ENCODE measurements at places on chromosomes 12 and 14.

DNA sequence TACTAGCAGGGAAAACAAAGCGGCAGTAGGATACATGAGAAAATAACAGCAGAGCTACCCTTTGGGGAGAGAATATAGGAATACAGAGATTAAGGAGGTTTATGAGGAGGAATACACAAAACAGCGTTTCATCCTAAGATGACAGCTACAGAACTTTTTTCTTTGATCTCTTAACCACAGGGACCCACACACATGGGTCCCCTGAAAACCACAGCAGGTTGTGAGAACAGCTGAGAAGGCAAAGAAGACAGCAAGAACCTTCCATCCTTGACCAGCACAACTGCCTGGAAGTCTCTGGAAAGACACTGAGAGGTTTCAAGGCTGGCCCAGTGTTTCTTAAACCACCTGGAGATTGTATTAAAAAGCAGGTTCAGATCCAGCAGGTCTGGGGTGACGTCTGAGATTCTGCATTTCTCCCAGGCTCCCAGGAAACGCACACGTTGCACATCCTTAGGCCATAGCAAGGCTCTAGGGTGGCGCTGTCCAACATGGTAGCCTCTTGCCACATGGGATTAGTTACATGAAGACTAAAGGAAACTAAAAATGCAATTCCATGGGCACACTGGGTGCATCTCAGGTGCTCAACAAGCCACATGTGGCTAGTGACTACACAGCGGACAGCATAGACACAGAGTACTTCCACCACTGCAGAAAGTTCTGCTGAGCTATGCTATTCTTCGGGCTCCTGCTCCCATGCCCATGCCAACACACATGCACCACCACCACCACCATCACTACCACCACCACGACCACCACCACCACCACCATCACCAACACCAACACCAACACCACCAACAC is 92.3 kb downstream of the FOXN3 start:
- no peak for DNase-seq

DNA sequence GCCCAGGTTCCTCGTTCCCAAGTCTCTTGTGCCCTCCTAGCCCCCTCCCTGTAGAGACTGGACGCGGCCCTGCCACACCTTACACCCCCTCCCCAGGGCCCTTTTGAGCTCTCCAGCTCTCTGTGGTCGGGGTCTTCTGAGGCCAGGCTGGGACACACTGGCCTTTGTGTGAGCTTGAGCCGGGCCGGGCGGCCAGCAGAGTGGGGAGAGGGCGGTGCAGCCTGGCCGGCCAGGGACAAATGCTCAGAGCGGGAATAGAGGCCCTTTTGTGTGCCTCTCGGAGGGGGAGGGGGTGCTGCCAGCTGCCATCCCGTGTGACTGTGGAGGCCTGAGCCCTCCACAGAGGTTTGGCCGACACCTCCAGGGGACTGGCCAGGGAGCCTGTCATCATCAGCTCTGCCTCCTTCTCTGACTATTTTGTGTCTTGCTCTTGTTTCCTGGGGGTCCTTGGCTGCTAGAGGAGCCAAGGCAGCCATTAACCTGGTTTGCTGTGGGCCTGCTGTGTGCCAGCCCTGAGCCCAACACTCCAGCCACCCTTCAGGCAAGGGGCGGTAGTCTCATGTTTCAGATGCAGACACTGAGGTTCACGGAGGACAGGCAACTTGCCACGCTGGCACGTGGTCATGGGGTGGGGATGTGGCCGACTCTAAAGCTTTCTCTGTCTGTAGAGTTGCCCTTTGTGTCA is 13.6 kb downstream of the FAM222A start:
- DNase-seq, result no peak

DNA sequence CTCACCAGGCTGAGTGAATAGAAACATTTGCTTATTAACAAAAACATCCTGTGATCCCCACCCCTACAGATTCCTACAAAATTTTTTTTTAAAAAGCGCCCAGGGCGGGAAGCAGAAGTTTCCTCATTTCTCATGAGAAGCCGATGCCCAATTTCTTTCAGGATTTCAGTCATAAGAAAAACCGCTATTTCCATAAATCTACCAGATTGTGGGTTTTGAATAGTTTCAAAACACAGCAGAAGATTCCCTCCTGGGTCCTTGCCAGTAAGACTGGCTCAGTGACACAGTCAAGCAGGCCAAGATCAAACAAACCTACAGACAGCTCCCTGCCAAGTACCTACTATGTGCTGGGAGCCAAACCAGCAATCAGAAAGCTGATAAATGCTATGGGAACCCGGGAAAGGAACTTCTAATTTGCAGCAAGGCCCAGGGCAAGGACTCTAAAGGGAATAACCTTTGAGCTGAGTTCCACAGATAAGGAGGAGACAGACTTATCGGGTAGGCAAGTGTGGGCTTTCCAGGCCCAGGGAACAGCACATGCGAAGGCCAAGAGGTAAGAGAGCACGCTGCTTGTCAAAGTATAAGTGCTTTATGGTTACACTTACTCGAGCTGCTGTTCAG is 68.7 kb downstream of the CCDC88C start:
- DNase-seq, result no peak

- DNase-seq, result no peak
Observed at GRCh38 chr12:14995583-14996425, 23.0 kb downstream of the PDE6H start.

GRCh38 chr14:75757644-75758402 is 96.8 kb downstream of the TTLL5 start:
- no peak for DNase-seq

DNA sequence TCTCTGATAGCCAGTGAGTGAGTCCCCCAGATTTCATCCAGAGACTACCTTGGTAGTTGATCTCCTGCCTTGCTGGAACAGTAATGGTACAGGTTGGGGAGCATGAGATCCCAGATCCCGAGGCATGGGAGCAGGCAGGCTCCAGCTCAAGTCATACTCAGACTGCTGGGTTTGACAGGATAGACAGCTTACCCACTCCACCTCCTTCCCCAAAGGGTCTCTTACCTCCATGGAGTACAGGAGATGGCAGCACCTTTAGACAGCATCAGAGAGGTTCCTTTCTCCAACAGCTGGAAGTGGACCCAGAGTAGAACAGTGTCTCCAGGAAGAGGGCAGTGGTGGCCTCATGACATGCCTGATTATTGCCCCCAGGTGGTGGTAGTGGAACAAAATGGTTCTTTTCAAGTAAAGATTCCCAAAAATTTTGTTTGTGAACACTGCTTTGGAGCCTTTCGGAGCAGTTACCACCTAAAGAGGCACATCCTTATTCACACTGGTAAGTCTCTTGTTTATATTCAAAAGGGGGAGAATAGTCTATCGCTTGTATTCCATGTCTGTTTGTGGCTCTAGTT is 4.9 kb upstream of the CSAD start:
- DNase-seq, result no peak

DNA sequence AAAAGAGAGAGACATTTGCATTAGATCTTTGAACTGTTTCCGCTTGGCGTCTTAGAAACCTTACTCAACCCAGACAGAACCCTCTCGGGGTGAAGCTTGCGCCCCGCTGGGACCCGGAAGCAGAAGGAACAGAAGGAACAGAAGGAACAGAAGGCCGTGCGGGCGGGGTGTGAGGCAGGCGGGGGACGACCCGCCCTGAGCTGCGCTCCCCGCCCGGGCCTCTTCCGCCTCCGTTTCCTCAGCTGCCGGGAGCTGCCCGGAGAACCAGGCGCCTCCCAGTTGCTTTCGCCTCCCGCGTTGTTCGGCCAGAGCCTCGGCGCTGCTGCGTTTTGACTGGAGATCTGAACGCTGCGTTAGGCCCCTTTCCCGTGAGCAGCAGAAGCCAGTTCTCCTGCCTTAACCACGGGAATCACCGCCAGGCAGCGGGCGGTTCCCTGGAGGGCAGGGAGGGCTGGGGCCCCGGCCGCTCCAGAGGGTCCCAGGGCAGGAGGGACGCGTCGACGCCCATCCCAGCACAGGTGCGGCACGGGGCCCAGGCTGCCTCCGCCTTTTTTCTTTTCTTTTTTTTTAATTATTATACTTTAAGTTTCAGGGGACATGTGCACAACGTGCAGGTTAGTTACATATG is 19.3 kb upstream of the MMP17 start:
- no peak for DNase-seq

GRCh38 chr14:25122843-25123242 is 72.9 kb upstream of the STXBP6 start:
- no peak for DNase-seq

- DNase-seq, result no peak
Observed at GRCh38 chr12:66388517-66388916, 86.2 kb downstream of the HELB start.

- no peak for DNase-seq
Observed at GRCh38 chr14:59305231-59305630, 116.8 kb downstream of the DAAM1 start.

- no peak for DNase-seq
Observed at GRCh38 chr12:109589240-109589590, 15.6 kb downstream of the MVK start.

DNA sequence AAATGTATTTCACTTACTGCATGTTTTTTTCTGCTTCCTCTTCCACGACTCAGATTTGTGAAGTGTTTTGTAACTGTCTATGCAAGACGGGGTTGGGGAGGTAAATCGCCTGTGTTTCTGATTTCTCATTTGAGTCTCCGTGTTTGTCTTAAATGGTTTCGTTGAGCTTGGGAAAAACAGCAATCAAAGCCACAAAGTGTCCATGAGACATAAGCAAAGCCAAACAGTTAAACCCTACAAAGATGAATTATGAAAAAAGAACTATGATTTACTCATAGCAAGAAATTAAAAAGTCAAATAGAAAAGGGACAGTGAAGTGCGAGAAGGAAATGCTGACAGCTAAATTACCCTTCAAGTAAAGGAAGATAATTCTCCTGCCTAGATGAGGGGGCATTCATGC is 164.3 kb upstream of the TMPO start:
- no peak for DNase-seq

DNA sequence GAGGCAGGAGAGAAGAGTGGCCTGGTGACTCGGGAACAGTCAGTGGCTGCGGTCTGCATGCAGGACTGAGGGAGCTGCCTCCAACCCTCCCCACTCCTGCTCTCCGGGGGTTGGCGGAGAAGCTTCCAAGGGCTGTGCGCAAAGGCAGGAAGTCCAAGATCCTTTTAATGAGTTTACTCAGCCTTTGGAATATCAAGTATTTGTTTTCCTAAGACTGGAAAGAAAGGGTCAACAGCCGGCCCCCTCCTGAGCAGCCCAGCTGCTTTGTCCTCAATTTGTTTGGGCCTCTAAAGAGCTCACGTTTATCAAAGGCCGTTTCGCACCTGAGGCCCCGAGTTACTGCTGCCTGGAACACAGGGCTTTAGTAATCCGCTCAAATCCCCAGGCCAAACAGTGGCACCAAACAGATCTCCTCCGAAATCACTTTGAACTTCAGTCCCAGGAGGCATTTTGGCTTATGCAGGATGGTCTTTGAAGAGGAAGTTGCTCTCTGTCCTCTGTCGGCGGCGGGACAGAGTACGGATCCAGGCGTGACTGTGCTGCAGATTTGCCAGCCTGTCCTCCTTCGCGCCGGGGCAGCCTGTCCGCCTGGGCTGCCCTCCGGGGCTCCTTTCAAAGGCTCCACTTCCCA is 117.2 kb upstream of the FZD10 start:
- DNase-seq, result no peak

DNA sequence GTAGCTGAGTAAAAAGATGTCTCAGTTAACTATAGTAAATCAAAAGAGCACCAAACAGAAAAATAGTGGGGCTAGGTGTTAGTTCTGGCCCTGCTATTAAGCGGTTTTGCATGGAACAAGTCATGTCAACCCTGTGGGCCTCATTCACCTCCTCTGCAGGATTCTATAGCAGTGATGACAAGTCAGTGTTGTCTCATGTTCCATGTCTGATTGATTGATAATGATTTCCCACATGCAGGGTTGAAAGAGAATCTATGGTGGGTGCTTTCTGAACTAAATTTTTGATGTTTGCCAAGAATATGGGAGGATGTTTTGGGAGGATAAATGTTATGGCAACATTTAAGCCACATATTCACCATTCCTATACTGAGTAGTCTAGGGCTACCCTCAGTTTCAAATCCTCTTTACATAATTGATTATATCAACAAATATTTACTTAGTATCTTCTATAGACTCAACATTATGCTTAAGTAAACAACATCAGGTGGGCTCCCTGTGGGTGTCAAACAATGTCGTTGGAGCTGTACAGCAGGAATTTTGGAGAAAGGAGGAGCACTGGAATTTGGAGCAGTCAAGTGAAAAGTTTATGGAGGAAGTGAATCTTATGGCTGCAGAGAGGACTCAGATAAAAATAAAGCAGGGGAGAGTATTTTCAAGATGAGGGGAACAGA is 48.6 kb downstream of the IRAK3 start:
- no peak for DNase-seq

- no peak for DNase-seq
Observed at GRCh38 chr14:33705490-33705889, 245.4 kb downstream of the EGLN3 start.

DNA sequence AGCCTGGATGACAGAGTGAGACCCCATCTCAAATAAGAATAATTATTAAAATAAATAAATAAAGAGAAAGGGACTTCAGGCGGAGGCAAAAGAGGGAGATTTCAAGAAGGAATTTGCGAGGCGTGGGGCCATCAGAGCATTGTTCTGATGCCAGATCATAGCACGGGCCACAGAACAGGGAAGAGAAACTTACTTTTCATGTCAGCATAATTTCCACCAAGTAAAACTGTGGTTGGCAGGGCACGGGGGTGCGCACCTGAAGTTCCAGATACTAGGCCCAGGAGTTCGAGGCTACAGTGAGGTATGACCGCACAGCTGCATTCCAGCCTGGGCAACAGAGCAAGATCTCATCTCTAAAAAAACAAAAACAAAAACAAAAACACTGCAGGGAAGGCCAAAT is 11.0 kb upstream of the PLBD1 start:
- DNase-seq, result no peak

DNA sequence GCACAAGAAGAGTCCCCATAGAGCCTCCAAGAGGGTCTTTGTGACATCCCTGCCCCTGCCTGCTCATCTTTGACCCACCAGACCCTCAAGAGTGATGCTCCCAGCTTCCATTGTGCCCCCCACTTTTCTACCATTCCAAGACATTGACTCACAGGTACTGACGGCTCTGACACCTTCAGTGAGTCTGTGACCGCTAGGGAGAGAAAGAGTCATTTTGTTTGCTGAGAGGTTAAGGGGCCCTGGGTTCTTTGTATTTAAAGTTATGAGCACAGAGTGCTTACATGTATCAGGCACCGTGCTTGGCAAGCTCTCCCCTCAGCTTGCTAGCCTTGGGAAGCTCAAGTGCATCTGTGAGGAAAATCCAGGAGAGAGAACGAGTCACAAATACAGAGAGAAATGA is 7.1 kb upstream of the KRT82 start:
- no peak for DNase-seq

DNA sequence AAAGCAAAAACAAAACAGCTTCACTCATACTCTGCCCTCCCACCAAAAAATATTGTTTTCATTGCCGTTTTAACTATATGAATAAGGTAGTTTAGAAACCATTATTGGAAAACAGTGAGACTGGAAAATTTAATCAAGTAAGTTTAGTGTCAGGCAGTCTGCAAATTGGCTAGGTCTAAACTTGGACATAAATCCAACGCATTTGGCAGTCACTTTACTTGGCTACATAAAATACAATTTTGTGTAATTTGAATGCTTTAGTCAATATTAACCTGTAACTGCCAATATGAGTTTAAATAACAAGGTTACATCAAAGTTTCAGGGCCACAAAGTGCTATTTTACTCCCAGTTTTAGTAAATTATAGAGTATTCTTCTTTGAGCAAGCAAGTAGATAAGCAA is 202.3 kb upstream of the SLC38A2 start:
- no peak for DNase-seq

GRCh38 chr12:50326590-50327284 is 43.4 kb upstream of the LIMA1 start:
- DNase-seq, result no peak

All from stimulated activated CD4-positive, alpha-beta T cell treated with anti-CD3 and anti-CD28 coated beads, TNF-alpha, amount 100 ng/mL, for 4 hours (primary cell).